Thymus (tissue), 14 donors: ENCODE measurements at places on chromosomes 13 and 19.

DNA sequence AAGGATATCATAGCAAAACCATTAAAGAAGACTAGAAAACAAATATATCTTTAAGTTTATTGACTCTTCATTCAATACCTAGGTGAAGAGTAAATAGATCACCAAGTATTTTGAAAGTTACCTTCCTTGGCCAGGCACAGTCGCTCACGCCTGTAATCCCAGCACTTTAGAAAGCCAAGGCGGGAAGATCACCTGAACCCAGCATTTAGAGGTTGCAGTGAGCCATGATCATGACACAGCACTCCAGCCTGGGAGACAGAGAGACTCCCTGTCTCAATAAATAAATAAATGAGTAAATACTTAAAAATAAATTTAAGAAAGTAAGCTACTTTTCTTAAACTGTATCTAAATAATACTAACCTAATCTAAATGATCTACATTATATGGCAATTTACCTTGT lies 8.9 kb upstream of the WBP4 start:
- no peak for DNase-seq

DNA sequence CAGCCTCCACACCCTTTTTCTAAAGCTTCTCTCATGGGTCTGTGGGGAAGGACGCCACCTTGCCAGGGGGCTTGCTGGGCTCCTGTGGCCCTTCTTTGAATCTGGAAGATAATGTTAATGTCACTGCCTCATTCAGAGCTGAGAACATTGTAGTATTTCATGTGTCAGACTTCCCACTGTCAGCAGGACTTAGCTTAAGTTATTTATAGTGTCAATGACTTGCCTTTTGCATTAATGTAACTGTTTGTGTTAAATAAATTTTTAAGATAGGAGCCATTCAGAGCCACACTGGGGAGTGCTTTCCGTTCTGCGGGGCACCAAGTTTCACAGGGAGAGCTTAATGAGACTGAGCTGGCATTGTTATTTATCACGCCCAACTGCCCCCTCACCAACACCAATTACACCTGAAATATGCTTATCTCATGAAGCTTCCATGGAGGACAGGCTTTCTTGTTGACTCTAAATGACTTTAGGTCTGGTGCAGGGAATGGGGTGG lies 226.9 kb upstream of the UBL3 start:
- no peak for DNase-seq

- no peak for DNase-seq
Observed at GRCh38 chr19:48081106-48081505, 29.5 kb downstream of the PLA2G4C start.

DNA sequence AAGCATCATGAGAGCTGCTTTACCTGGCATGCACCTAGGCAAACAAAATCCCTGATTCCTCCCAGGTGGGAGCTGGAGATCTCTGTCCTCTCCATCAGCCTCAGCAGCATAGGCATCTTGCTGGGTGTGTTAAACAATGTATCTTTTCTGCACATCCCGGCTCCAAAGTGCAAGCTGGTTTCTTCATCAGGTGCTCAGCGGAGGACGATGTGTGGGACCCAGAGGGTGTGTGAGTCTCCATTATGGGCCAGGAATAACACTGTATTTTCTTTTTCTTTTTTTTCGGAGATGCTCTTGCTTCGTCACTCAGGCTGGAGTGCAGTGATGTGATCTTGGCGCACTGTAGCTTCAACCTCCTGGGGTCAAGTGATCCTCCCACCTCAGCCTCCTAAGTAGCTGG lies 9.9 kb downstream of the CNFN start:
- DNase-seq = no peak

DNA sequence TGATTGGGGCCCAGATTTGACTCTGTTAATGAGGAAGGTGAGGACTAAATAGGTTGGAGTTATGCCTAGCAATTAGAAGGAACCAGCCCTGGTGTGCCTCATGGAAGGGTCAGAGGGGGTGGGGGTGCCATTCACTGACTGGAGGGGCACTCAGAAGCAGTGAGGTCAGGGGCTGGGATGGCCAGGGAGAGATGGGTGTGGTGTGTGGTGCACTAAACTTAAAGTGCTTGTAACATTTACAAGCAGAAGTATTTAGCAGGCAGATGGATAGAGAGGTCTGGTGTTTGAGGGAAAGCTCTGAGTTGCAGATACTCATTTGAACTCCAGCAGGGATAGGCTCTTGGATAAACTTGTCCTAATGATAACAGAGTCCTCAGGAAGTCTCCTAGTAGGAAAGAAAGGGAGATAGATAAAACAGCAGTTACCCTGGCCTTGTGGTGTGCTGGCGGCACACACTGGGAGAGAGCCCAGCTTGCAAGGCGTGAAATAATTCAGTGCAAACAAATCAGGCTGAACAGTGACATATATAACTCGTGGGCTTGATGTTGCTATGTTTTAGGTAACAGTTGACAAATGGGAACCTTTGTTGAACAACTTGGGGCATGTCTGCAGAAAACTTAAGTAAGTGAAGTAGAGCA lies 20.0 kb upstream of the UPF3A start:
- DNase-seq = no peak

DNA sequence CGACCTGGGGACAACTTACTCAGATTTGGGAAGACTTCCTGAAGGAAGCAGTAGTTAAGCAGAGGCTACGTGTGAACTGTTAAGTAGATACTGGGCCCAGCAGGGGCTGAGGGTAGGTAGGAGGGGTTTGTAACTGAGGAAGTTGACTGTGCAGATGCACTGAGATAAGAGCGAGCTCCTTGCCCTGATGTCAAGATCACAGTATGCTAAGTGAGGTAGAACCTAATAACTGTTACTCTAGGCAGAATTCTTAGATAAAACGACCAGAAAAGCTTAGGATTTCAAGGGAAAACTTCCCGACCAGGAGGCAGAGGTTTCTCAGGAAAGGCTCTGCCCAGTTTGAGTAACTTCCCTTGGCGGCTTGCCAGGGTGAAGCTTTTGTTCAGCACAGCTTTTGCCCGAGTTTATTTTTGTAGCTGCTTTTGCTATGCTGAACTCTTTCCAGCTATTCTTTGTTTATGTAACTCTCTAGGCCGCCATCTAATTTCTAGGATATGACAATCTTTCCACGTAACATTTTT lies 632.1 kb downstream of the DIAPH3 start:
- DNase-seq = peak; percentile 38

DNA sequence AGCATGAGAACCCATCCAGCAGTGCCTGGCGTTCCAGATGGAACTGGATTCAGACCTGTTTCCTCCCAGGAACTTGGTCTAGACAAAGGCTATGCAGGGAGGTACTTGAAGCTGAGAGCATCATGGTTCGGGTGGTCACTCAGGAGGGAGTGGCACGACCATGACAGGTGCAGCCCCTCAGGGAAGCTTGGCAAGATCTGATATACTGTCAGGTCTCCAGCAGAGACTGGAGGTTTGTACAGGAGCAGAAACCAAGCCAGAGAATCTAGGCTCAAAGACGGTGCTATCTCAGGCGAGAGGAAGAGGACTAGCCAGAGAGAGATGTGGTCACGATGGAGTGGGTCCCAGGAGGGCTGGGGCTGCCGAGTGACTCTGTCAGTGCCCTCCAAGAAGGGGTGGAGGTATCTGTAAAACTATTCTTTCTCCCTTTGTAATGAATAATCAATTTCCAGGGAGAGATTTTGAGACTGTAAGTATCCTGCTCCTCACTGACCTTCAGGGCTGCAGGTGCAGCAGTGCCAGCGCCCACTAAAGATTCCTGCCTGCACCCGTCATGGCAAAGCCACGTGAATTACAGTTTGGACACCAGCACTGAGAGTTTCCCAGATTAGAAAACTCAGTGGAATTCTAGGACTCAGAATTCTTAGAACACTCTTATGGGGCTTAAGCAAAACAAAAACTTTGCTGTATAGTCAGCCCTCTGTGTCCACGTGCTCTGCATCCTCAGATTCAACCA lies 10.2 kb upstream of the DCUN1D2 start:
- no peak for DNase-seq

GRCh38 chr13:41565846-41566245 lies 108.5 kb downstream of the RGCC start:
- no peak for DNase-seq

DNA sequence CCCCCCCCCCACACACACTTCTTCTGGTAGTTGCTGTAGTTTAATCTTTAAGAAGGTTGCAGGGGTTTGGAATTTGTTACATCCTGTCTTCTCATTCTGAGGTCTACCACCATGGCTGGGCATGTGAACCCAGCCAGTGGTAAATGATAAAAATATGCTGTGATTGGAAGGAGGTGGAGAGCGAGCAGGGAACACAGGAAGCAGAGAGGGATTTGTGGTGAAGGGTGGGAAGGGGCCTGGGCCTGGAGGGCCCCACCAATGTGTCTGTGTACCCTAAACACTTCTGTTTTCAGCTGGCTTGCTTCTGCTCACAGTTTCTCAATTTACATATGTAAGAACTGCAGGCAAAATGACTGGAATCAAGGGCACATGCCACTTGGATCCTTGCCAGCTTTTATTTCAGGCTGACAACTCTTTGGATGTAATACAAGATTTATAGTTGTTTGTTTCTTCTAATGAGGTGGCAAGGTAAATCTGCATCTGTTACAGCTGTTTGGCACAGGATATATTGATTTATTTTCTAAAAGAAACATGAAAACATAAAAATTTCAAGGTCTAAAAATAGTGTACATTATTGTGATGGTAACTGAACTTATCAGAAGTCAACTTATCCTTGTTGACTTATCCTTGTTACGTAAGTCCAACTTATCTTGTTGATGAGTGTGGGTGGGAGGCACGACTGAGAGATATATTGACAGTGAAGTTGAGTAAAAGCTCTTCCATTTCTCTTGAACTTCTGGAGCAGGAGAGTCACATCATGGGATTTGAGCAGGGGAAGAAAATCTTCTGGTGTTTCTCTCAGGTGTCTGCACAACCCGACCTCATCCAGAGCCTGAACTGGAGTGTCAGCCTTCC lies 313.2 kb downstream of the SHISA2 start:
- DNase-seq = no peak

GRCh38 chr13:32863596-32863995 lies 152.6 kb upstream of the KL start:
- no peak for DNase-seq

DNA sequence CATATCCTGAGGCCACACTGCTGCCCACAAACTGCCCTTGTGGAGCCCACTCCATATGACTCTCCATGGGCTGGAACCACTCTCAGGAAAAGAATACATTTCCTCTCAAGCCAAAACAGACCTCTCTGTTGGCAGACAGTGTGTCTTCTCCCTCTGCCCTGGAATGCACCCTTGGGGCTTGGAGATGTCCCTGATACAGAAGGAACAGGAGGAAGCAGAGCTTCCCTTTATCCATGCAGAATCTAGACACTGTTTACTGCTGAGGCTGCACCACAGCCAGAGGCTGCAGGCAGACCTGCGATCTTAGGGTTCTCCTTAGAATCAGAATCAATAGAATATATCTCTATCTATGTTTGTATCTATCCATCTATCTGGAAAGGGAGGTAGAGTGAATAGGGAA lies 26.8 kb upstream of the CYP4F8 start:
- no peak for DNase-seq
